ENCODE measurements at places on chromosomes 12 and 14.

DNA sequence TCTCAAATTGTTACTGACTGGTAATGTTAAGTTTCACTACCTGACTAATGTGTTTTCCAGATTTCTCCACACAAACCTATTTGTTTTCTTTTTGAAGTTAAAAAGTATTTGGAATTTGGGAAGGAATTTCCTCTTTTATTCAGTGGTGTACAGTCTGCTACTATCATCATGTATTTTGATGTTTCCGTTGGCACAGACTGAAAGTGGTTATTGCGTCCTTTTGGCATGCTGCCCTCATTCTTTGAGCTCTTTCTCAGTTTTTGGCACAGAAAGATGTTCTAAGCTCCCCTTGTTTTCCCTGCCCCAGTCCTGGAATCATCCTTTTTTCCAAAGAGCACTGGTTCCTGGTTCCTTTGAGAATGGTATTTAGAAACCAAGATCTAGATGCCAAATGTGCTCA lies 31.4 kb upstream of the RTRAF start:
- DNase-seq, result no peak

- DNase-seq, result no peak
Measured at GRCh38 chr12:114847441-114848035, 163.6 kb upstream of the TBX3 start.

DNA sequence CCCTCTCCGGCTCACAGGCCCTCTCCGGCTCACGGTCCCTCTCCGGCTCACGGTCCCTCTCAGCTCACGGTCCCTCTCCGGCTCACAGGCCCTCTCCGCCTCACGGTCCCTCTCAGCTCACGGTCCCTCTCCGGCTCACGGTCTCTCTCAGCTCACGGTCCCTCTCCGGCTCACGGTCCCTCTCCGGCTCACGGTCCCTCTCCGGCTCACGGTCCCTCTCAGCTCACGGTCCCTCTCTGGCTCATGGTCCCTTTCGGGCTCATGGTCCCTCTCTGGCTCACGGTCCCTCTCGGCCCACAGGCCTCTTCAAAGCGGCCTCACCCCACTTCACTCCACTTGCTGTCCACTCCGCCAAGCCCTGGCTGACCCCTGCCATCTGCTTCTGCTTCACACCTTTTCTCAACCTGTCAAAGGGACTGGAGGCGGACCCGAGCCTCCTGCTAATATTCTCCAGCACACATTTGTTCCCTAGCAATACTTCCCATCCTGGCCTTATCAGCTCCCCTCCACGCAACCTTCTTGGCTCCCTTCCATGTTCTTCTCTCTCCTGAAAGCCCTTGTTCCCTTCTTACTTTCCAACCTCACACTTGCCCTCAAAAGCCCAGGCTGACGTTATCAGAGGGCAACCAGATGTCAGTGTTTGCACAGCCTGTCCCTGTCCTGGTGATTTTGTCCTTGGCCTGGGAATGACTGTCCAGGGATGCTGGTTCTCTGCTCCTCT lies 176.7 kb downstream of the CALM1 start:
- DNase-seq, result no peak

DNA sequence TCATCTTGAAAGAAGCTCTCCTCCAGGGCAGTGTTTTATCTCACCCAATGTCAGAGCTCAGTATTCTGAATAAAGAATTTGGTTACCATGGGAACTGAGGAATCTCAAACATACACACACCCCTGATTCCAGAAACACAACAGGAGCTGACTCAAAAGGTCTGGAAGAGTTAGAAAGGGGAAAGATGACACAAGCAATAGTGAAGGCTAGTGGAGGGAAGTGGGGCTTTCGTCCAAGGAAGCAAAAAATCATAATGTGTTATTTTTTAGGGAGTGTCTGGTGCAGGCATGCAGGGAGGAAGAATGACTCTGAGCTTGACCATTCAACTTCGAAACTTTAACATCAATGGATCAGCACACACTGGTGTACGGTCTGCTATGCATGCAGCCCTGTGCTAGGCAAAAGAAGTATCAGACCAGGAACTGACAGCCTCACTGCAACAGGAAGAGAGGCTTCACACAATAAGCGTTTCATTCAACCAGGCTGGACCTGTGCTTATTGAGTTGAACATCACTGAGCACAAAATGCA lies 20.3 kb downstream of the HEBP1 start:
- DNase-seq, result peak; percentile 23

- DNase-seq, result no peak
Measured at GRCh38 chr12:3647504-3647903, 105.4 kb downstream of the CRACR2A start.
